KG1 (cell line): ENCODE measurements at places on chromosomes 5 and 9.

- DNase-seq = no peak
Observed at GRCh38 chr5:167814828-167815227, 476.6 kb upstream of the WWC1 start.

- DNase-seq = no peak
Observed at GRCh38 chr5:111996574-111996973, 239.6 kb upstream of the NREP start.

- no peak for DNase-seq
Observed at GRCh38 chr9:76354221-76354620, 40.0 kb downstream of the RFK start.

GRCh38 chr5:172342918-172343317 is 59.4 kb upstream of the UBTD2 start:
- no peak for DNase-seq

GRCh38 chr5:122110987-122111386 is 18.4 kb upstream of the ZNF474 start:
- no peak for DNase-seq

- DNase-seq = no peak
Observed at GRCh38 chr9:78028926-78029325, 2.7 kb downstream of the GNAQ start.

DNA sequence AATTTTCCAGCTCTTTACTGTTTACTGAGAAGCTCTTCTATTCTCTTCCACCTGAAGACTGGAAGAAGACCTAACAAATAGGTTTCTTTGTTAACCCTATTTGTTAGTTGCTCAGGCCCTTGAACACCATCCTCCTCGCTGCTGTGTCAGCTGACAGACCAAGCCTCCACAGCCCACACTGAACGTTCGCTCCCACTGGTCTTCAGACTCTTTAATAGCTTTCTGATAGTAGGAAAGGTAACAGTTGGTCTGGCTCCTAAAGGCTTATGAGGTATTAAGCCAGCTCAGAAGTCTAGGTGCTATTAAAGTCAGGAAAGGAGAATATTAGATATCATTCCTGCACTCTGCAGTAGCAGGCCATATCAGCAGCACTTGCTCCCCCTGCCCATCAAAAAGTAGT is 23.3 kb upstream of the F2R start:
- DNase-seq = no peak

DNA sequence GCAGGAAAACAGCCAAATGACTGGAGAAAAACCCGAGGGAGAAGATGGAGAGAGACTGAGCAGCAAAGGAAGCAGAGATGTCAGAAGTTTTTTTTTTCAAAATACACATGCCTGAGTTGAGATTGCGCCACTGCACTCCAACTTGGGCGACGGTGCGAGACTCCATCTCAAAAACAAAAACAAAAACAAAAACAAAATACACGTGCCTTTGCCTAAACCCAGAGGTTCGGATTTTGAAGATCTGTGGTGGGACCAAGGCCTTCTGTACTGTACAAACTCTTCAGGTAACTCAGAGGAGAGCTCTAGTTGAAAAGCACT is 38.8 kb upstream of the FBXW11 start:
- DNase-seq = no peak

GRCh38 chr5:176415952-176416924 is at the start of gene CLTB:
CLTB (minus strand) TSS chr5:176416539; CDS start chr5:176416363, 176 bp downstream.
- DNase-seq = peak; percentile 73

DNA sequence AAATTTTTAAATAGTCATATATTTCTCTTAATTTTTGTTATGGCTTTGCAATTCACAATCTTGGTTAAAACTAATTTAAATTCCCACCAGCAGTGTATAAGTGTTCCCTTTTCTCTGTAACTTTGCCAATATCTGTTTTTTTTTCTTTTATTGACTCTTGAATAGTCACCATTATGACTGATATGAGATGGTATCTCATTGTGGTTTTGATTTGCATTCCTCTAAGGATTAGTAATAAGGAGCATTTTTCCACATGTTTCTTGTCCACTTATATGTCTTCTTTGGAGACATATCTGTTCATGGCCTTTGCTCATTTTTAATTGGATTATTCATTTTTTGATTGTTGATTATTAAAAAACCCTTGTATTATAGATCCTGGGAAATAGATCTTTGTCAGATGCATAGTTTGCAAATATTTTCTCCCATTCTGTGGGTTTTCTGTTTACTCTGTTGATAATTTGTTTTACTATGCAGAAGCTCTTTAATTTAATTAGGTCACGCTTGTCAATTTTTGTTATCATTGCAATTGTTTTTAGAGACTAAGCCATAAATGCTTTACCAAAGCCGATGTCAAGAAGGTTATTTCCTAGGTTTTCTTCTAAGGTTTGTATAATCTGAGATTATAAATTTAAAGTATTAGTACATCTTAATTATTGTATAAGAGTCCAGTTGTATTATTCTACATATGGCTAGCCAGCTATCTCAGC is 610.9 kb downstream of the CHSY3 start:
- no peak for DNase-seq

- no peak for DNase-seq
Observed at GRCh38 chr9:105330201-105330600, 85.8 kb downstream of the SLC44A1 start.

DNA sequence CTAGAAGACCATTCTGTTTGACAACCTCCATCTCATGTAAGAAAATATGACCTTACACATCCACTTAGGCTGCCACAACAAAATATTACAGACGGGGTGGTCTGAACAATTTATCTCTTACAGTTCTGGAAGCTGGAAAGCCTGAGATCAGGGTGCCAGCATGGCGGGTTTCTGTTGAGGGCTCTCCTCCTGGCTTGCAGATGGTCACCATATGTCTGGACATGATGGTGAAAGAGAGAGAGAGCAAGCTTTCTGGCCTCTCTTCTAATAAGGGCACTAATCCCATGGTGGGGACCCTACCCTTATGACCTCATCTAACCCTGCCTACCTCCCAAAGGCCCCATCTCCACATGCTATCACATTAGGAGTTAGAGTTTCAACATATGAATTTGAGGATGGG is 66.0 kb downstream of the AMBP start:
- DNase-seq = no peak

GRCh38 chr9:89533411-89534095 is 35.6 kb upstream of the SEMA4D start:
- DNase-seq = no peak

DNA sequence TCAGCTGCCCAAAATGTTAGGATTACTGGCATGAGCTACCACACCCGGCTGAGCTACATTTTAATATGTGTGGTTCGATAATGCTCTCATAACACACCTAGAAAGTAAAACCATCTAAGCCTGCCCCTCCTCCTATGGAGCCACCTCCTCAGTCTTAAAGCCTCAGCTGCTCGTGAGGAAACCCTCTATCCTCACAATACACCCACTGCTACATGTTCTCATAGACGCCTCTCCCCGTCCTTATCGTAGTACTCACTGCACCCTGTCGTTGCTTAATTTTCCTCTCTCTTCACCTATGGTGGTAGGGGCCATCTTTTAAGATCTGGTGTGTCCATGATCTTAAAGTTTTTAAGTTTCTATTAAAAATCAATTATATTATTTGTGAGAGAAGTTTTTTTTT is 72.9 kb downstream of the RCL1 start:
- no peak for DNase-seq

- DNase-seq = no peak
Observed at GRCh38 chr5:314676-315487, 6.6 kb upstream of the AHRR start.

- DNase-seq = peak; percentile 5
Observed at GRCh38 chr5:163306421-163306820, 131.0 kb upstream of the CCNG1 start.

DNA sequence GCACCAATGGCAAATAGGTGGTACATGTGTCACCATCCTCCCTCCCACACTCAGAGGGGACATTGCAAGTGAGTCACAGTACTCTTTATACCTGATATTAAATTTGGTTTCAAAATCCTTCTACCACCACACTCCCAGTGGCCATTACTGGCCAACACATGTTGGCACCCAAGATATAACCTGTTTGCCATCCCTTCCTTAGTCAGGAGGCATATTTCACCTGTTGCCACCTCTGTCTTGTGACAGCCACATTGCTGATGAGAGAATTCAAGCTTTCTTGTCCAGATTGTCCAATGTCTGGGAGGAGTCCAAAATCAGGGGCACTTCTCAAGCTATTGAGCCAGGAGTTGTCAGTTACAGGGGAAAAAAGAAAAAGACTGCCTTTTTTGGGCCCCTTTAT is 80.2 kb upstream of the WWC1 start:
- DNase-seq = no peak

- DNase-seq = no peak
Observed at GRCh38 chr5:137734962-137735554, 831 bp downstream of the KLHL3 start.

DNA sequence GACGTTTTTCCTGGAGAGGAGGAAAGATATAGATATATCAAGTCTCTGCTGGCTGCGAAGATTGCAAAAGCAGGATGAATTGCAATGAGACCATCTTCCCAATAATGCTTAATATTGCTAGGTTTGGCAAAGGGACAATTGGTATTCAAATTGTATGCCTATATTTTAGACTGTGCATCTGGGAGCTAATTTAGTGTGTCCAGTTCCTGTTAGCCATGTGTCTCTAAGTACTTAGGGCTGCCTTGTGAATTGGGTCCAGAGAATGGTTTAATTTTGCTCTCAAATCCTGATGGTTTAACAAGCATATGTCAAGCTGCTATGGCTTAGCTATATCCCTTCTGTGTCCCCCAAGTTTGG is 97.6 kb upstream of the ZNF366 start:
- no peak for DNase-seq

DNA sequence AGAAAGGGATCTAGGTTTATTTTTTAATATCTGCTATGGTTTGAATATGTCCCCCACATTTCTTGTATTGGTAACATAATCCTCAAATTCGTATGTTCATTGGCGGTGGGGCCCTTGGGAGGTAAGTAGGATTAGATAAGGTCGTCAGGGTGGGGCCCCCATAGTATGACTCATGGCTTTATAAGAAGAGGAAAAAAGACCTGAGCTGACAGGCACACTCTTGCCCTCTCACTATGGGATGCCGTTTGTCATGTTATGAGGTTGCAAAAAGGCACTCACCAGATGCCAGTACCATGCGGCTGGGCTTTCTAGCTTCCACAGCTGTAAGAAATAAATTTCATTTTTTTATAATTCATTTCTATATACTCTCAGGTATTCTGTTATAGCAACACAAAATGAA is 67.3 kb upstream of the SGCD start:
- DNase-seq = no peak

DNA sequence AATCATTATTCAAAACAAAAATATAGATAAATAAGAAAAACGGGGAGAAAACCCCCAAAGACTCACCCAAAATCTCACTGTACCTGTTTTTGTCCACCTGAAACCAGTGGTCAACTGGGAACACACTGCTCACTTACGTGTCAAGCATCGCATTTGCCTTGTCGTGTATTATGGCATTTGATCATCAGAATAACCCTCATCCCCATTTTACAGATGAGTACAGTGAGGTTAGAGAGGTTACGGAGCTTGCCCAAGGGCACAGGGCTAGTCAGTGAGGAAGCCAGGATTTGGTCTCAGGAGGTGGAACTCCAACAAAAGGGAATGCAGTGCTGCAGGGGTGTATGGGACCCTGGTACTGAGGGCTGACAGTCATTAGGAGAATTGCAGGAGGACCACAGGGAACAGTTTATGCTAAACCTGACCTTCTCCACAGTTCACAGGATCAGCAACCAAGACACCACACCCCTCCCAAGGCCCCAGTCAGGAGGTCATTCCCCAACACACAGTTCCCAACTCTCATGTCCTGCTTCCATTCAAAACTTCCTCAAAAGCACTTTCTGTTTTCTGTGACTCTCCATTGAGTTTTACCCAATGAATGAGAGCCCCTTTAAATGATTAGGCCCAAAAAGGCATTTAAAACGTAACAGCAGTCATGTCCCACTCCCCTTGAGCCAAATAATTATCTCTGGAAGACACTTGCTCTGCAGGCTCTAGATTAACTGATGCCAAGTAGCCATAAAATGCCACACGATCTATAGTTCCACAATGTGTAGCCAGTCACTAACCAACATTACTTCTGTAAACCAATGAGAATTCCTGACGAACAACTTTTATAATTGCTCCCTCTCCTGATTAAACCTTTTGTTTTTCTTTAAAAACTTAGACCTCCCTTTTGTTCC is 50.8 kb downstream of the CTSL start:
- no peak for DNase-seq

DNA sequence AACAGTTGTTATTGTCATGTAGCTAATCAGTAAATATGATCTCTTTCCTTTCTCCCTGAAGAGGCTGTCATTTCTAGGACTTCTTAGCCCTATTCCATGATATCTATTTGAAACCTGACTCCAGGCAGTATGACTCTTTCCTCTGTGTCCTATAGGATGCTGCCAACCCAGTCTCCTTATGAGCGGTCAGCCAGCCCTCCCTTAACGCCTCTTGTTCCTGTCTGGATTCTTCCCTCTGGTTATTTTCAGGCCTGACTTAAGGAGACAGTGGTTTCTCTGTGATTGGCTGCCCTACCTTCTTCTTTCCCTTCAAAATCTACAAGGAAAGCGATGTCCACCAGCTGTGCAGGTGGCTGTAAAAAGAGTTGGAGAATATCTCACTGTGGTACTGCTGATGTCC is 19.4 kb upstream of the C5orf63 start:
- no peak for DNase-seq

DNA sequence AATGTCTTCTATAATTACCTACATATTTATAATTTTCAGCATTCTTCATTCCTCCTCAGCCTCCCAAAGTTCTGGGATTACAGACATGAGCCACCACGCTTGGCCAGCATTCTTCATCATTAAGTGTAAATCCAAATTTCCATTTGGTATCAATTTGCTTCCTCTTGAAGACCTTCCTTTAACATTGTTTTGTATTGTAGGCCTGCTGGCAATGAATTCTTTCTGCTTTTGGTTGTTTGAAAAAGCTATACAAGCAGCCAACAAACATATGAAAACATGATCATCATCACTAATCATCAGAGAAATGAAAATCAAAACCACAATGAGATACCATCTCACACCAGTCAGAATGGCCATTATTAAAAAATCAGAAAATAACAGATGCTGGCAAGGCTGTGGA is 56.4 kb downstream of the GCNT4 start:
- DNase-seq = no peak

GRCh38 chr5:64214132-64214531 is 48.5 kb downstream of the RNF180 start:
- no peak for DNase-seq

GRCh38 chr5:71652803-71653543 is 65.8 kb downstream of the MCCC2 start:
- no peak for DNase-seq

DNA sequence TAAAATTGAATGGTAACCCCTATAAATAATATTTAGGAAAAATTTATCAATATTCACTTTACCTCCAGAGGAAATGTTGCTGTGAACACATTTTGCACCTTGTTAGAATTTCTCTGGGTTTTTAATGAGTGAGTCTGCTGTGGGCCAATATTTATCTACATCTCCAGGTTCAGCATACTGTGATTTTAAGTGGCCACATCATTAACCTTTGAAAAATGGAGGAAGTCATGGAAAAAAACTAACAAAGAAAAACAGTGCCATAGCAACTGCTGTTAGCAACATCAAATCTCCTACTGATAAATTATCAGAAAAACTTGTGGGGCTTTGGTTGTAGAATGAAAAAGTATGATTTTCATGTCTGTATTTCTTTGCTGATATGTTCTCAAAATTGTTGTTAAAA is 55.0 kb downstream of the CD180 start:
- no peak for DNase-seq

GRCh38 chr5:11931638-11932037 is 27.4 kb upstream of the CTNND2 start:
- no peak for DNase-seq
